ENCODE measurements at places on chromosomes 12 and 14. TPM values are rescaled to one million over a fixed set of nuclear protein-coding genes. Genes with fewer than 3 reads are reported as not detected.

DPF3 gene
- 3.0 TPM for total RNA-seq

OR4Q3 gene
- not detected for total RNA-seq

SIX1 gene
- 7.6 TPM for total RNA-seq

OTX2 gene
- not detected for total RNA-seq

HPD gene
- 2.1 TPM for total RNA-seq

AQP2 gene
- 0.30 TPM for total RNA-seq

HOXC4 gene
- 0.52 TPM for total RNA-seq

RBP5 gene
- not detected for total RNA-seq

ERC1 gene
- total RNA-seq: 79.3 TPM

GNB3 gene
- not detected for total RNA-seq

BDKRB1 gene
- total RNA-seq: not detected

INSM2 gene
- 0.05 TPM for total RNA-seq

GALNT6 gene
- 93.3 TPM for total RNA-seq

GDF3 gene
- total RNA-seq: not detected

FAM222A gene
- 3.1 TPM for total RNA-seq

AQP6 gene
- not detected for total RNA-seq

NEUROD4 gene
- not detected for total RNA-seq

SLC10A1 gene
- not detected for total RNA-seq

KLRG1 gene
- total RNA-seq: 1.1 TPM

EXOC3L4 gene
- 0.94 TPM for total RNA-seq

KDM5A gene
- total RNA-seq: 89.8 TPM

ZDHHC22 gene
- not detected for total RNA-seq

LTBR gene
- 103 TPM for total RNA-seq

DPY19L2 gene
- 3.6 TPM for total RNA-seq

SDS gene
- 0.25 TPM for total RNA-seq

POTEG gene
- total RNA-seq: not detected

PRR4 gene
- total RNA-seq: 1.4 TPM

GALNT9 gene
- 0.35 TPM for total RNA-seq

CLEC2A gene
- not detected for total RNA-seq

All from renal cortical epithelial cell (primary cell).